Kidney (tissue), 22 donors: ENCODE measurements at places on chromosomes 6 and 20.

DNA sequence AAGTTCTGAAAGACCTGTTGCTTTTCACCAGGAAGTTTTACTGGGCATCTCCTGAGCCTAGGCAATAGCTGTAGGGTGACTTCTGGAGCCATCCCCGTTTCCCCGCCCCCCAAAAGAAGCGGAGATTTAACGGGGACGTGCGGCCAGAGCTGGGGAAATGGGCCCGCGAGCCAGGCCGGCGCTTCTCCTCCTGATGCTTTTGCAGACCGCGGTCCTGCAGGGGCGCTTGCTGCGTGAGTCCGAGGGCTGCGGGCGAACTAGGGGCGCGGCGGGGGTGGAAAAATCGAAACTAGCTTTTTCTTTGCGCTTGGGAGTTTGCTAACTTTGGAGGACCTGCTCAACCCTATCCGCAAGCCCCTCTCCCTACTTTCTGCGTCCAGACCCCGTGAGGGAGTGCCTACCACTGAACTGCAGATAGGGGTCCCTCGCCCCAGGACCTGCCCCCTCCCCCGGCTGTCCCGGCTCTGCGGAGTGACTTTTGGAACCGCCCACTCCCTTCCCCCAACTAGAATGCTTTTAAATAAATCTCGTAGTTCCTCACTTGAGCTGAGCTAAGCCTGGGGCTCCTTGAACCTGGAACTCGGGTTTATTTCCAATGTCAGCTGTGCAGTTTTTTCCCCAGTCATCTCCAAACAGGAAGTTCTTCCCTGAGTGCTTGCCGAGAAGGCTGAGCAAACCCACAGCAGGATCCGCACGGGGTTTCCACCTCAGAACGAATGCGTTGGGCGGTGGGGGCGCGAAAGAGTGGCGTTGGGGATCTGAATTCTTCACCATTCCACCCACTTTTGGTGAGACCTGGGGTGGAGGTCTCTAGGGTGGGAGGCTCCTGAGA, at the start of gene HFE:
TSS of gene HFE (plus strand) at position 146 of the 832 bp plus-strand sequence. CDS start at position 158, 12 bp downstream.
- DNase-seq = peak; percentile 84

DNA sequence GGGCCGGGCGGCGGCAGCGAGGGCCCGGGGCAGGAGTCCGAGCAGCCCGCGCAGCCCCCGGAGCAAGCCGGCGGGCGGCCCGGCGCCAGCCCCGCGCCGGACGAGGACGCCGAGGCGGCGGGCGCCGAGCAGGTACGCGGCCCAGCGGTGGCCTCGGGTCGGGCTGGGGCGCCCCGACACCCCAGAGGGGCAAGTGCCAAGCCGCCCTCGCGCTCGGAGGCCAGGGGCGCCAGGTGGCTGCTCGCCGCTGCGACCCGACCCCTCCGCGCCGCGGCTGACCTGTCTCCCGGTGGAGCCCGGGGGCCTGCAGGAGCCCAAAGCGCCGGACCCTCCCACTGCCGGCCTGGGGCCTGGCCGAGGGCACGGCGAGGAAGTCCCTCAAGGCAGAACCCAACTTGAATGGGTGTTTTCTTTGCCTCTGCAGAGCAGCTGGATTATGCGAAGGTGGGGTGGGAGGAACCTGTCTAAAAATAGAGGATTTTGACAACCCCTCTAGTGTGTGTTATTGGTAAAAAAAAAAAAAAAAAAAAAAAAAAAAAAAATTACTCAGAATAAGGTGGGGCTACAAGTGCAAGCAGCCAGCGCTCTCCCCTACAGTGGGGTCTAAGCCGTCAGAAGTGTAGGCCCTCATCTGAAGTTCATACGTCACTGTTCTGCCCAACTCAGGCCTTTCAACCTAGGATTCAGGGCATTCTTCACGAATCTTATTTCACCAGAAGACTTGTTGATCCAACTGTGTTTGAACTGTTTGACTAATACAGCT, 609 bp downstream of the OGFRL1 start:
- DNase-seq = peak; percentile 83

- peak; percentile 31 for DNase-seq
These were observed 58.0 kb downstream of the APCDD1L start for GRCh38 chr20:58457083-58457695.

- no peak for DNase-seq
These were observed 221.7 kb downstream of the SLC35F1 start for GRCh38 chr6:118128755-118129154.

DNA sequence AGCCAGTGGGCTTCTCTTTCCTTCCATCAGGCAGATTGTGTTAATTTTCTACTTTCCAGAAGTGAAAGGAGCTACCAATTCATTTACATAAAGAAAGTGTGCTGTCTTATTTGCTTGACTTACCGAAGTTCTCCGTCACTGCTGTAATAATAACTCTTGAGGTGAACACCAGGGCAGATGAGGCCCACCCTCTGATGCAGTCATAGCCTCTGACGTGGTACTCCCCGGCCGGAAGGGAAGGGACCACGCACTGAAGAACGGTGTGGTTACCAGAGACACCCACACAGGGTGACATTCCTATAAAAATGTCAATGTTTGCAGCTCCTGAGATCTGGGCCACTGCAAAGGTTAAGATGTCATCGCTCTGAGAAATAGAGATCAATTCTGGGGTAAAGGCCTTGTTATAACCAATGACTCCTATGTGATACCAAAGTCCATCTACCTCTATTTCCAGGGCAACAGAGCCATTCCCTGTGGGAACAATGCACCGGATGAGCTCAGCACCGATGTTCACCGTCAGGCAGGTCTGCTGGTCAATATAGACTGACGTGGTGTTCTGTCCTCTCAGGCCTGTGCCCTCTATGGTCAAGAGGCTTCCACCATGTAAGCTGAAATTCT, 62.9 kb downstream of the PKHD1 start:
- DNase-seq = no peak

DNA sequence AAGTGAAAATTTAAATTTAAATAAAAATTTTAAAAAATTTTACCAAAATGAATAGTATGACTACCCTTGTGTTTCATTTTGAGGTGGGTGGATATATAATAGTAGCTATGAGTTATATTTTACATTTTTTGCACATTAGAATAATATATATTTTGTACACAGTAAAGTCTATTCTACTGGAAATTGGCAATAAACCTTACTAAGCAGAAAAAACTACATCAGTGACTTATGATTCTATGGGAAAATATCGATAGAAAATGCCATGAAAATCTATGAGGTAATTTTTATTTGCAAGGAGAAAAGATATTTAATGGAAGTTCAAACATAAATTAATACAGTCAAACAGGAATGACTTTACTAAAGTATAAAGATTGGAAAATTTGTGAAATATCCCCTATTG, 2.8 kb upstream of the TSPYL4 start:
- no peak for DNase-seq

- no peak for DNase-seq
These were observed 32.1 kb downstream of the NHLRC1 start for GRCh38 chr6:18090349-18090786.

- no peak for DNase-seq
These were observed 52.6 kb downstream of the E2F3 start for GRCh38 chr6:20454204-20454824.

DNA sequence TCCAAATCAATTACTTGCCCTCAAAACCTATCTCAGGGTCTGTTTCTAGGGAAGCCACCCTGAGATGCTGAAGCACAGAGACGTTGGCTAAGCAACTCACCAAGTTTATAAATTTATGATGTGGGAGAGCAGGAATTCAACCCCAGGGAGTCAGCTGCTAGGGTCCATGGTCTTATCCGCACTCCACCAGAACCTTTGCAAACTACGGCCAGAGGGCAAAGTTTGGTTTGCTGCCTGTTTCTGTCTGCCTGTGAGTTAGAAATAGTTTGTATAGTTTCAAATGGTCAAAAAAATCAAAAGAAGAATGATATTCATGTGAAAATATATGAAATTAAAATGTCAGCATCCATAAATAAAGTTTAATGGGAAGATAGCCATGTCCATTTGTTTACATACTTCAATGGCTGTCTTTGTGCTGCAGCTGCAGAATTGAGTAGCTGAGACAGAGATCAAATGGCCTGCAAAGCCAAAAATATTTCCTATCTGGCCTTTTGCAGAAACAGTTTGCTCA, 83.7 kb upstream of the ZFP64 start:
- DNase-seq = peak; percentile 68
